Stimulated activated effector memory CD8-positive, alpha-beta T cell treated with anti-CD3 and anti-CD28 coated beads, Interleukin-12 subunit alpha, Interleukin-12 subunit beta, amount 100 ng/mL, for 72 hours (primary cell): ENCODE measurements at places on chromosomes 5 and 9.

- DNase-seq: no peak
Observed at GRCh38 chr5:173320259-173320658, 8.0 kb downstream of the STC2 start.

DNA sequence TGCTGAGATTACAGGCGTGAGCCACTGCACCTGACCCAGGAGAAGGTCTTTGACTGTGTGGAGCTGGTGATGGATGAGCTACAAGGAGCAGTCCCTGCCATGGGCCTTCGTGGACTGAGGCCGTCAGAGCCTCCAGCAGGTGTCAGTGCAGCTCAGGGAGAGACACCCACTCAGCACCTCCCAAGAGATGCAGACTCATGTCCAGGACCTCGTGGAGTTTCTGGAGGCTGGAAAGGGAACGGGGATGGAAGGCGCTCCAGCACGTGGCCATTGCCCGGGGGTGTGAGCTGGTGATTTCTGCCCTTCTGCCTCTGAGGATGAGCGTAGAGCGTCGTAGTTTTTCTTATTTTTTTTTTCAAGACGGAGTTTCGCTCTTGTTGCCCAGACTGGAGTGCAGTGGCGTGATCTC is 9.5 kb downstream of the TOR4A start:
- DNase-seq: no peak

- no peak for DNase-seq
Observed at GRCh38 chr9:77546376-77546950, 101.7 kb downstream of the GNA14 start.

DNA sequence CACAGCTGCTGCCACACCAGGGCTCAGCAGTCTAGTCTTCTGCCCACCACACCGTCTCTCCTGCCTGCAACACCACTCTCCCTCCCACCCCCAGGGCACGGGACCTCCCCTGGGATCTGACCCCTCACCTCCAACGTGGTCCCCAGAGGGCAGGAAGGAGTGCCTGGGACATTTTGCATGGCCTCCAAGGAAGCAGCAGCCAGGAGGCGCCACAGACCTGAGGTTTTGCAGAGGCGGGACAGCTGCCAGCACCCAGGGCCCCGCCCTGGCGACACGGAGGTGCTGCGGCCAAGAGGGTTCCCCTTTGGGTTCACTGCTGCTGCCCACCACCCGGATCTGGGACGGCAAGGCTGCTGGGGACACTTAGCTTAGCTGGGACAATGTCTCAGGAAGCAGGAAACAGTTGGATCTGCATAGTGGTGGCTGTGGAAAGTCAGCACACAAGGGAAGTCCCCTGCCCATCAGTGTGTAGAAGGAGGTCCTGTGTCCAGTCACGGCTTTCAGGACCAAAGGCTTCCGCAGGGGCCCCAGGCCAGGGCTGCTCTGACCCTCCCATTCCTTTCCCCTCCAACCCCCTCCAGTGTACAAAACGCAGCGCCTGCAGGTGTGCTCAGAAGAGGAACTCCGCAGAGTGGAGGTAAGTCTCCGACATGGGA is 13.8 kb downstream of the PROP1 start:
- peak; percentile 50 for DNase-seq

- DNase-seq: no peak
Observed at GRCh38 chr9:34796924-34797323, 87.0 kb upstream of the CCL21 start.

DNA sequence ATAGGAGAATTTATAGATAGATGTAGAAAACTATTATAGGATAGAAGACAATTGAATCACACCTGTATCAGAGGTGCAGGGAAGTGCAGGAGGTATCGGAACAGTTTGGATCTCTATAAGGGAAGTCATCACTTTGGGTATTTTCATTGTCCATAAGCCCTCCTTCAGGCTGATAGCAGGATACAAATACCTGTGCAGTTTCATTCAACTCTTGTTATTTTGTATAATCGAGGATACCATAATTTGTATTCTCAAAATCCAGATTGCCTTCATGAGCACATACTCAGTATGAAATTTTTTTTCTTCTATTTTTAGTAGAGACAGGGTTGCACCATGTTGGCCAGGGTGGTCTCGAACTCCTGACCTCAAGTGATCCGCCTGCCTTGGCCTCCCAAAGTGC is 289.1 kb downstream of the AOPEP start:
- DNase-seq: no peak

GRCh38 chr9:77819657-77820056 is 171.5 kb upstream of the GNA14 start:
- no peak for DNase-seq

- no peak for DNase-seq
Observed at GRCh38 chr9:74245866-74246497, 251.2 kb upstream of the RORB start.

GRCh38 chr9:7081065-7081600 is 323.4 kb downstream of the KDM4C start:
- DNase-seq: no peak

DNA sequence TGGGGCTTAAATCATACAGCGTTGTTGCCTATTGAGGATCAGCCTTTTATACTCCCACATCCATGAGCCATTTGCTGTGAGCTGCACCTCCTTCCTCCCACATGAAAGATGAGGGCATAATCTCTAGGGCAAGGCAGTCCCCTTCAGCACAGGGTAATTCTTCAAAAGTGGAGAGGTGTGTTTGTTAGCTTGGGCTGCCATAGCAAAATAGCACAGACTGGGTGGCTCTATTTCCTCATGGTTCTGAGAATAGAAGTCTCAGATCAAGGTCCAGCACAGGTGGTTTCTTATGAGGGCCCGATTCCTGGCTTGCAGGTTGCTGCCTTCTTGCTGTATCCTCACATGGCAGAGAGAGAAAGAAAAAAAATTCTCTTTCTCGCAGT is 121.8 kb upstream of the SLC12A2 start:
- DNase-seq: no peak

DNA sequence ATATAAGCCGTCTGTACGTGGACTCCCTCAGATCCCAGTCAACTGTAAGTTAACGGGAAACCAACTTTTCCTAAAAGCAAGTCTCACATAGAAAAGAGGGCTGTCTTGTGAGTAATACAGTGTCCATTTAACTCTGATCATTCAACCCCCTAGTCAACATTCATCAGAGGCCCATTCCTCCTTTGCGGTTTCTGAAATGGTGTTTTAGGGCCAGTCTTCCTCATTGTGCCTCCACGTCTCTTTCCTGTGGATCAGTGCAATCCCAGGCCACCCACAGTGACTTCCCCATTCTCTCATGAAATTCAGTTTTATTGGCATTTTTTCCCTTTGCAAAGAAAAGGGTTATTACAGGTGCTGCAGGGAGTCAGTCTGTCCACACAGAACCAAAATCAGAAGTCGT is 261.8 kb downstream of the NR3C1 start:
- DNase-seq: no peak

- no peak for DNase-seq
Observed at GRCh38 chr9:16398691-16399090, 471.8 kb downstream of the BNC2 start.

GRCh38 chr5:168424594-168425323 is 61.5 kb upstream of the RARS1 start:
- DNase-seq: no peak

DNA sequence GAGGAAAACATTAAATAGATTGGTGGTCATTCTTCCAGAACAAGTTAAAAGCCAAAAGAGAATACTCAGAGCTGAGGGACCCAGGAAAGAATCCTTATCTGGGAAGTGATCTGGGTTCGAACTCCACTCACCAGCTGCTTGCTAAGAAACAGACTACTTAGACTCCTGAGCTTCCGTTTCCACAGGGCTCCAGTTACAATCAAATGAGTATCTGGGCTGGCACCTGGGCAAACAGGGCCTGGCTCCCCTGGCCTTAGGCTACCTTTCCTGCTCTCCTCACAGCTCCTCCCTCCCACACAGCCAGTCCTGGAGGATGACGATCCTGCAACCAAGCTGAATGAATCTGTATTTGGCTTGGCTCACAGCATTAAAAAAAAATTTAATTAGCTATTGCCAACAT is 2.5 kb downstream of the MAPK9 start:
- no peak for DNase-seq

DNA sequence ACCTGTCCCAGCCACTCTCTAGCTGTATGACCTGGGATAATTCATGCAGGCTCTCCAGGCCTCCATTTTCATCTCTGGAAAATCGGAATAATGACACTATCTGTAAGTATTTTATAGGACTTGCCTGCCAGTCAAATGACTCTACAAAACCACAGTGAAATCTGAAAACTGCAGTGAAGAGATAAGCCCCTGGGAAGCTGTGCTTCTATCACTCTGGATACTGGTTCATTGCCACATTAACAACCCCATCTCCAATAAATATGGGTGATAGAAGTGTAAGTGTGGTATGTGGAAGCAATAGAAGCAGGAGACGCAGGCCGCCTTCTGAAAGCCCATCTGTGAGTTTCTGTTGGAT is 31.8 kb downstream of the WHRN start:
- DNase-seq: no peak

DNA sequence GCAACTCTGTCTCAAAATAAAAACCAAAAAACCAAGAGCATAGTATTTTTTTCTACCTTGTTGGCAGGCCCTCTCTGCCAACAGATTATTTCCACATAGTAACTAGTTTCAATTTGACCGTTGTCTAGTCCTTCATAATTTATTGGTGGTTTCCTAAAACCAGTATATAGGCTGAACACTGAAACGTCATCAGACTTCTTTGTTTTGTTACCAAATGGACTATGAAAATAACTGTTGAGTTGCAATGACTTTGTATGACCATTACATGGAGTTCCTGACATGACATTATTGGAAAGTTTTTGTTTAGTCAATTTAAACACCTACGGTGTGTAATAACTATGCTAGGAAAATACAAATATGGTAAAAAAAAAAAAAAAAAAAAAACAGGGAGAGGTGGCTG is 1.7 kb downstream of the AGGF1 start:
- DNase-seq: no peak

GRCh38 chr5:74619308-74619707 is 21.2 kb downstream of the ENC1 start:
- no peak for DNase-seq
